Mammary epithelial cell (primary cell): ENCODE measurements at places on chromosomes 5 and 9. TPM values are rescaled to one million over a fixed set of nuclear protein-coding genes. Genes with fewer than 3 reads are reported as not detected.

Gene MSANTD3
- 44.3 TPM for total RNA-seq

Gene SET
- 282 TPM for total RNA-seq

Gene C5orf52
- not detected for total RNA-seq

Gene DPH7
- total RNA-seq = 25.0 TPM

Gene KCNV2
- not detected in 2 replicates for total RNA-seq

Gene DMRTA1
- 0.61 TPM in 2 replicates for total RNA-seq

Gene PCDHGA5
- 0.61 and 0.80 TPM in 2 replicates for total RNA-seq

Gene PTGDS
- total RNA-seq = 2.2 TPM

Gene SLC25A2
- 0.17 TPM for total RNA-seq

Gene ZFP37
- 1.8 TPM for total RNA-seq

Gene SLC46A2
- total RNA-seq = not detected in 2 replicates

Gene CDC25C
- 2.9 and 5.8 TPM in 2 replicates for total RNA-seq

Gene EQTN
- not detected in 2 replicates for total RNA-seq

Gene FGF1
- 3.1 and 7.9 TPM in 2 replicates for total RNA-seq

Gene MSX2
- 2.1 and 3.3 TPM in 2 replicates for total RNA-seq

Gene RGMB
- total RNA-seq = 23.9 and 24.8 TPM in 2 replicates

Gene ENTPD2
- total RNA-seq = 15.5 TPM

Gene SPTAN1
- total RNA-seq = 203 and 257 TPM in 2 replicates

Gene FOXD4L6
- total RNA-seq = 0.32 and 0.40 TPM in 2 replicates

Gene DMAC1
- total RNA-seq = 10.0 TPM

Gene NRG2
- total RNA-seq = 0.17 TPM

Gene POLK
- total RNA-seq = 26.4 and 33.7 TPM in 2 replicates

Gene SLC6A7
- total RNA-seq = not detected

Gene DBH
- not detected for total RNA-seq

Gene REEP2
- total RNA-seq = 14.5 and 21.8 TPM in 2 replicates

Gene PTGER4
- total RNA-seq = 13.2 TPM
